T-cell (primary cell): ENCODE measurements at places on chromosomes 7 and 10. TPM values are rescaled to one million over a fixed set of nuclear protein-coding genes. Genes with fewer than 3 reads are reported as not detected.

FAM237B gene
- total RNA-seq: not detected

CAMK1D gene
- total RNA-seq: 23.6 TPM

NPC1L1 gene
- total RNA-seq: 0.06 TPM

DNA sequence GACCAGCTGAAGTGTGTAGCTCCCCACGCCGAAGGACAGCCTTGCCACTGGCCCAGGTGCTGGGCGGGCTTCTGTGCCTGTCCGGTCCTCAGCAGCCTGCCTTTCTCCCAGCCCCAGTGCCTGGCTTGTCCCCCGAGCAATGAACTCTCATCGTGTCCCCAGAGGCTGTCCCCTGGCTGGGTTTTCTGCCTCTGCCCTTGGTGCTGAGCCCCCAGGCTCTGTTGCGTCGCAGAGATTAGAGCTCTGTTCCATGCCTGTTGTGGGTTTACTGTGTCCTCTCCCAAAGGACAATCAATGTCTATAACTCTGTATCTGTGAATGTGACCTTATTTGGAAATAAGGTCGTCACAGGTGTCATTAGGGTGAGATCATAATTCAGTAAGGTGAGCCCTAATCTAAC is 226.1 kb upstream of the SHH start:
- H3K27ac ChIP-seq: no peak overlapping the region
- no peak overlapping the region for H3K4me3 ChIP-seq
- no peaks in the 10 kb centered on the region for H3K36me3 ChIP-seq
- no peak for DNase-seq
- no peaks in the 10 kb centered on the region for H3K4me1 ChIP-seq

DNA sequence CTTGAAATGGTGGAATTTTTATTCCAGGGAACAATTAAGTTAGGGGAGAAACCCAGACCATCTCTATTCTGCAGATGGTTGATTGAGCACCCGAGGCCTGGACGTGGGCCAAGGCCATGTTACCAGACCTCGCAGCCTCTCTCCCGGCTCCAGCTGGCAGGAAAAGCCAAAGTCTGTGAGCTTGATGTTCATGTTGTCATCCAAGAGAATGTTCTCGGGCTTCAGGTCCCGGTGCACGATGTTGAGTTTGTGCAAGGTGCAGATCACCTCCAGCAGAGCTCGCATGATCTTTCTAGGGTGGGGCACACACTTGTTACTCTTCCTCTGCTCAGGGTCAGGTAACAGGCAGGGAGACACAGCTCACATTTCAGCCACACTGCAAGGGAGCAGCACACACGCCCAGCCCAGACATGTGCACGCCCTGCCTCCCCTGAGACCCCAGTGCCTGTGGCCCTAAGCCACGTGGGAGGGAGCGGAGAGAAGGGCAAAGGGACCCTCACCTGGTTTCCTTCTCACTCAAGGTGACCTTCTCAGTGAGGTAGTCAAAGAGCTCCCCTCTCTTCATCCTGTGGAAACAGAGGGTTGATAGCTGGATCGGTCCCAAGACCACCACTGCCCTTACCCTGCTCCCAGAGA is 9.5 kb downstream of the PHKG1 start:
- no peak for DNase-seq
- H3K27ac ChIP-seq: no peak overlapping the region
- no peaks in the 10 kb centered on the region for H3K27me3 ChIP-seq
- H3K4me1 ChIP-seq: no peaks in the 10 kb centered on the region
- peaks cover 12% of the 10 kb centered on the region for H3K36me3 ChIP-seq

- no peak for DNase-seq
- H3K27ac ChIP-seq: no peak within 1 kb of the TSS
- H3K4me1 ChIP-seq: no peaks in the 10 kb centered on the region
Measured at GRCh38 chr7:135233570-135233969, at the start of gene STRA8. STRA8 (plus strand) TSS chr7:135233838; CDS start chr7:135240525, 6,687 bp downstream.

- no peak overlapping the region for H3K27ac ChIP-seq
- DNase-seq: no peak
- no peaks in the 10 kb centered on the region for H3K36me3 ChIP-seq
- no peak overlapping the region for H3K4me3 ChIP-seq
- H3K27me3 ChIP-seq: no peaks in the 10 kb centered on the region
- no peaks in the 10 kb centered on the region for H3K4me1 ChIP-seq
Measured at GRCh38 chr10:53765311-53765710, 992.7 kb upstream of the MBL2 start.

- H3K4me3 ChIP-seq: no peak overlapping the region
- no peaks in the 10 kb centered on the region for H3K36me3 ChIP-seq
- H3K27me3 ChIP-seq: no peaks in the 10 kb centered on the region
- no peaks in the 10 kb centered on the region for H3K4me1 ChIP-seq
- H3K27ac ChIP-seq: no peak overlapping the region
Measured at GRCh38 chr7:64494912-64495461, 67.9 kb downstream of the ZNF680 start.

DNA sequence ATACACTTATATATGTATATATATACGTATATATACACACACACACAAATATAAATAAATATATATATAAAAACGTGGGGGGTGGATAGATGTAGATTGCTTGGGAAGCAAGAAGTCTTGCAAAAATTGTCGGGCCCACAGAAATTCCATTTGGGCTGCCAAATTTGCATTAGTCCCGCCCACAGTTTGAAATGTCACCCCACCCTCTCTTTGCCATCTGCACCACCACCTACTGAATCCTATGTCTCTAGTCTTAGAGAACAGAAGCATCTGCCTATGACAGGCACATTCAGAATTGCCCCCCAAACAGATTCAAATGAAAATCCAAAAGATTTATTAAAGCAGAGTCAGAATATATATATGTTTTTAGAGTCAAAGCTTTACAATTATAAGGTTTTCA is 25.6 kb upstream of the CACNA2D1 start:
- H3K36me3 ChIP-seq: no peaks in the 10 kb centered on the region
- H3K4me3 ChIP-seq: no peak overlapping the region
- H3K27me3 ChIP-seq: no peaks in the 10 kb centered on the region
- H3K27ac ChIP-seq: no peak overlapping the region
- DNase-seq: no peak
- H3K4me1 ChIP-seq: no peaks in the 10 kb centered on the region

GRCh38 chr10:21740989-21741388 is 207.0 kb downstream of the MLLT10 start:
- H3K36me3 ChIP-seq: peaks cover 3% of the 10 kb centered on the region
- peak overlapping the region; percentile 74 for H3K27ac ChIP-seq
- peak; percentile 52 for DNase-seq
- peaks cover 60% of the 10 kb centered on the region for H3K4me1 ChIP-seq

DNA sequence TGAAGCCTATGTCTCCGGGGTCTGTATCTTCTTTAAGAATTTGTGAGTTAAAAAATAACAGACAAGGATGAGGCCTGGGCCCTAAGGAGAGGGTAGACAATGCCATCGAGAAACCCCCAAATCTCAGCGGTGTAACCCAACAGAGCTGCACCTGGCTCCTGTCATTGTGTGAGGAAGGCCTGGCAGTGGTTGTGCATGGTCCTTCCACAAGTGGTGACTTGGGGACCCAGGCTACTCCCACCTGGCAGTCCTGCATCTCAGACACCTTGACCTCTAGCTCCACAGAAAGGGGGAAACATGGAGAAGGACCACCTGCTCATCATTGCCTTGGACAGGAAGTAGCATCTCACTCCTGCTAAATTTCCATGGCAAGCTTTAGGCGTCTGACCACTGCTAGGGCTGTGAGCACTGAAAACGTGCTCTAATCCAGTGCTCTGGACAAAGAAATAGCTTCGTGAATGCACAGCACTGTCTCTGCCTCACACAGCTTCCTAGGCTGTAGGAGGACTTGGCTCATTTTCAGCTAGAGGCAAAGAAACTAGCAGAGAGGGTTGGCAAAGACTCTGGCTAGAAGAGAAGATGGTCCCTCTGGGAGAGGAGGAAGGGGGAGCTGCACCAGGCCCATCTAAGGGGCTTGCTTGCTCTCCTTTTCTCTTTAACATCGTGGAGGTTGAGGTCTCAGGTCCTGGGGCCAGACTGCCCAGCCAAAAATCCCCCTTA is 273.9 kb upstream of the ZMIZ1 start:
- H3K27me3 ChIP-seq: no peaks in the 10 kb centered on the region
- no peak for DNase-seq
- H3K4me3 ChIP-seq: no peak overlapping the region
- H3K27ac ChIP-seq: no peak overlapping the region

DNA sequence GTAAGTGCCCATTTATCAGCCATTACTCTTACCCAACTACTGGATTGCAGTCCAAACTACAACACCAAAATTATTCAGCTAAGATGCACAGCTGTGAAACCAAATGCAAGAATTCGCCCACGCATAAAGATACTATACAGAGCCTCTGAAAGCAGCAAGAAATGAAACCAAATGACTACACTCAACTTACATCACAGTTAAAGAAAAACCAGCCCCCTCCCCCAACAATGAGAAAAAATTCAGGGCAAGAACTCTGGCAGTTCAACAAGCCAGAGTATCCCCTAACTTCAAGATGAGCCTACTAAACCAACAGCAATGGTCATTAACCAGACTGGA is 209.1 kb upstream of the VWC2 start:
- H3K27ac ChIP-seq: no peak overlapping the region
- no peaks in the 10 kb centered on the region for H3K4me1 ChIP-seq
- H3K27me3 ChIP-seq: no peaks in the 10 kb centered on the region
- DNase-seq: no peak
